Stimulated activated CD8-positive, alpha-beta memory T cell treated with anti-CD3 and anti-CD28 coated beads, Interleukin-2, amount 100 ng/mL, for 1 hour (primary cell): ENCODE measurements at places on chromosomes 6 and 20.

GRCh38 chr6:54112151-54112650, 958 bp downstream of the MLIP start:
- no peak for DNase-seq

DNA sequence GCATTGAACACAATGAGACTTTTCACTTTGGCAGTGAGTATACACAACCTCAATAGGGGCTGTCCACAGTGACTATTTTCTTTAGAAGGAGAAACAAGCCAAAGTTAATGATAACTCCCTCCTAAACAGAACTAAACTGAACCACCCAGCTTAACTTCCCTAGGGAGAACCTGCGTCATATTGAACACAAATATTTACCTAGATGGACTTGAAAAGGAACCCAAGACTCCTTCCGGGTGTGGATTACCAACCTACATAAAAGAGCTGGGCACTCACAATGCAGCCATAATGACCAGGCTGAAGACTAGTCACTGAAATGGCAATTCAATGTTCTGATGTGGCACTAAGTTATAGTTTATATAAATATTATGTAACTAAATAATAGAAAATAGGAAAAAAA, 160.6 kb downstream of the IBTK start:
- no peak for DNase-seq

DNA sequence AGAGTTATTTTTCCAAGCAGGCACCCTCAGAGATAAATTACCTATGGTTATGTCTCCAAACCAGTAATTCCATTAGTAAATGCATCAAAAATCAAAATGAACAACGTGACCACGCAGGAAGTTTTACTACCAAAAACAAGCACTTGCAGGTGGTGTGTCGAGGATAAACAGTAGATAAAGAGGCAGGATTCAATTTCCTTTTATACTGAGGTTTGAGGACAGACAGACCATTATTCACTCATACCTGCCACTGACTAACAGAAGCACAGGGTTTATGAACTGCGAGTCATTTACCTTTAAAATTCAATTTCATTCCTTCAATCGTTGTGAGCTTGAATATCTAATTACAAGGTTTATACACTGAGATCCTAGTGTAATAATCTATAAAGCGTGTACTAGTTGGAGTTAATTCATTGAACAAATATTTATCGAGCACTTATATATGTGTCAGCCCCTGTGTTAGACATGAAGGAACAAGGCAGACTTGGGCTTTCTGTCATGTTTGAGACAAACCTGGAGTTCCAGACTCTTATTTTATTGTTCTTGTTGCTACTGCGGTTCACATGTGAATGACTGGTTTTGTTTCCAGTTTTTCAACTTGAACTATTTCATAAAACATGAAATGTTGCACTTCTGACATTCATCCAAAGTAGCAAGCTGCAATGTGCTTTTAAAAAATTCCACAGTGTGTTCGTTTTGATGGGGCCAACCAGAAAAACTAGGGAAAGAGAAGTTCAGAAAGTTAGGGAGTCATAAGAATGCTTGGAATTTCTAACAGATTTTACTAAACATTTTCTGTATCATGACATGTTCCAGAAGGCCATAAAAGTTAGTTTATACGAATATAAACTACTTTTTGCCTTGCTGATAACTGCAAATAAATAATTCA, 205.6 kb downstream of the UST start:
- DNase-seq = no peak

DNA sequence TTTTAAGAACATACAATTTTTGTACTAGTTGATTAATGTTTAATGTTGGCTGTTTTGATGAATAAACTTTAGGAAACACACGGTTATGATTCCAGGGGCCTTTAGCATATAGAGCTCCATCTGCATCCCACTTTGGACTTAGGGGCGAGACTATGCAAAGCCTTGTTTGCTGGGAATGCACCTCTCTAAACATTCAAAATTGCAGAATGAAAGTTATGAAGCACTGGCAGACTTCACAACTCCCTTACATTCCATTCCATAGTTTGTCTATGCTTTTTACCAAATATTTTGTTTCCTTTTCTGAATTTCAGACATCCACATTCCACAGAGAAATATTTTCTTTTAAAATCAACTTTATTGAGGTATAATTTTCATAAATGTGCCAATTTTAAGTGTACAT, 10.3 kb upstream of the TCP11 start:
- DNase-seq = no peak

GRCh38 chr20:23061734-23062561, 12.5 kb upstream of the THBD start:
- DNase-seq = no peak

DNA sequence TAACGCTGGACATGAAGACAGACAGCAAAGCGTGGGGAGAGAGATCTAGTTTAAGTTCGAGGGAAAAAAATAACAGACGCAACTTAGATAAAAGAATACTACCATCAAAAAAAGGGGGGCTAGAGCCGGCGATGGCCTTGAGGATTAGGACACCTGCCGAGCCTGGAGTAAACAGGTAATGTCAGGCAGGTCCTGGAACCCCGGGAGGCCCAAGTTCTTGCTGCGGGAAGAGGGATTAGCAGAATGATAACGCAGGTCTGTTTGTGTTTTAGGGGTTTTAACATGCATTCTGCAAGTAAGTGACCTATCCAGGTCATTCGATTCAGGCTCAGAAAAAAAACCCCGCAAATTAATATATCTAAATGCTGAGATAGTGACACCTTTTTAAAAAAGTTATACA, 754 bp upstream of the TMEM170B start:
- DNase-seq = no peak

GRCh38 chr6:105274678-105275077, 94.9 kb upstream of the POPDC3 start:
- DNase-seq = no peak

GRCh38 chr6:159720708-159721107, 6.6 kb upstream of the WTAP start:
- no peak for DNase-seq

- no peak for DNase-seq
Measured at GRCh38 chr20:25269833-25270170, 21.9 kb downstream of the PYGB start.

GRCh38 chr6:168165373-168165772, 86.4 kb upstream of the FRMD1 start:
- no peak for DNase-seq

- no peak for DNase-seq
Measured at GRCh38 chr6:43698584-43699349, 11.2 kb upstream of the MRPS18A start.

DNA sequence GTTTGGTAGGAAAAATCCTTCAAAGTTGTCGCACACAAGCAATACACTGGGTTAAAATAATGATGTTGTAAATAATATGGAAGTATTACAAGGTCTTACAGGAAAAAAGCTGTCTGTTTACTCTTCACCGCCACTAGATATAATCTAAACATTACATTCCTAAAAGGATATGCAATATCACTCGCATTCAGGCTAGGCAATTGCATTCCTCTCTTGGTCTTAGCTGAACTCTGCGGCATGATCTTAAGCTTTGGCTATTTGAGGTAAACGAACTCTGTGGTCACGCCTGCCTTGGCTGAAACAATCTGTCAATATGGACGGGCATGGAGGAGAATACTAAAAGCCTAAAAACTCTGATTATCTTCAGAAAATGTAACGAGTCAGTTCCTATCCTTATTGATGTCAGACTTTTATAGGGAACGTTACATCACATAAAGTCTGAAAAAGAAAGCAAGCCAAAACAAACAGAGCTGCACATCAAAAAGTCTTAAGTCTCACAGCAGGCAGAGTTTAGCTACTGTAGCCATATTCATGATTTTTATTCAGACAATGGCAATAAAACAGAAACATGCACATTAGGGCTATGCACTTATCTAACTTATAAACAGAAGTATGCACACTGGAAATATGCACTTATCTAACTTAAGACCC, 30.8 kb upstream of the FILIP1 start:
- no peak for DNase-seq

GRCh38 chr6:7189101-7189758, 81.5 kb downstream of the RREB1 start:
- no peak for DNase-seq

DNA sequence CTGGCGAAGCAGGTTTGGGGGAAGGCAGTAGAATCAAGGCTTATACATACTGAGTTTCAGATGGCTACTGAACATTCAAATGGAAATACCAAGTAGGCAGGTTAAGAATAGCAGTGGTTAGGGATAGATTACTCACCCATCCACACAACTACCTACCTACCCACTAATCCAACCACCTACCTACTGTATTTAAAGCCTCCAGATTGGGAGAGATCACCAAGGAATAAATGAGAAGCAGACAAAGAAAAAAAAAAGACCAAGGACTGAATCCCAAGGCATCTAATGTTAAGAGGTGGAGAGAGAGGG, 68.3 kb upstream of the SMIM29 start:
- no peak for DNase-seq

DNA sequence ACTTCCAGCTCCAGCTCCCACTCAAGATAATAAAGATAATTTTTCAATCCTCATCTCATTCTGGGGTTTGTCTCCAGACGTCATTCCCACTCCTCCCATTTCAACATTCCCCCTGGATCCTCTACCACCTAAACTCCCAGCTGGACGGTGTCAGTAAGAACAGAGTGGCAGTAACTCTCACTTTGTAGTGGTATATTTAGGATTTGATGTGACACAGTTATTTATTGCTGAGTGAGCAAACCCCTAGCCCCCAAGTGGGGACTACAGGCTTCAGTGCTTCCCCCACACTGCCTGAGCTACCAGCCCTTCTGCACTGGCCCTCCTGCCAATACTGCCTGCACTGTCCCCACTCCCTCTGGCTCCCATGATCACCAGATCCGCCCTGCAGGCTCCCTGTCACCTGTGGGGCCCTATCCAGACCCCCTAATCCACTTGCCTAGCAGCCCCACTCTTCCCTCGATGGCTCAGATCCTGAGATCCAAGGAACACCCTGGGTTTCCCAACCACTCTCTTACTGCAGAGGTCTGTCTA, 2.4 kb downstream of the C6orf47 start:
- no peak for DNase-seq

DNA sequence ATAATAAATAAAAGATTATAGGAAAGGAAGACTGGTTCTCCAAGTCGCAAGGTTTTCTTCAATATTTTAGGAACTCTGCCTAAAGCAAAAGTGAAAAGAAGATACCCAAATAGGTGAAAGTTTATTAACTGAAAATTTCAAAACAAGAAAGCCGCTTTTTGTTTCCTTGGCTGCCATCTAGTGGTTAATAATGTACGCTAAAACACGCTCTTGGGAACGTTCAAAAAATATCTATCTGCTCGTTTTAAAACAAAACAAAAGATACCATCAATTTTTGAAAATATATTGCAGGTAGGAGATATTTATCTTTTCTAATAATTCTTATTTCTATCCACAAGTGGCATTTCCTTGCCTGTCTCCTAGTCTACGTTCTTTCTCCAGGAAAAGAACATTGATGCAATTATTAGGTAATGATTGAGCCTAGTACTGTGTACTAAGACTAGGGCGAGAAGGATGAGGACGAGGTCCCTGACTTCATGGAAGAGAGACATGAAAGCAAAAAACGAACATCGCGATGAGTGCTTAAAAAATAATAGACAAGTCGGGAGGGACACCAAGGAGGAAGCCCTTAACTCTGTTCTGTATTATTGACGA, 97.2 kb downstream of the SPTLC3 start:
- no peak for DNase-seq

- no peak for DNase-seq
Measured at GRCh38 chr6:144878577-144878976, 593.4 kb downstream of the UTRN start.

- DNase-seq = no peak
Measured at GRCh38 chr20:22768266-22769178, 184.2 kb upstream of the FOXA2 start.

- DNase-seq = no peak
Measured at GRCh38 chr6:54291738-54292137, 16.5 kb upstream of the TINAG start.

- DNase-seq = no peak
Measured at GRCh38 chr6:54320871-54321270, 12.6 kb downstream of the TINAG start.

GRCh38 chr6:158142789-158143188, 25.3 kb downstream of the SERAC1 start:
- DNase-seq = no peak

GRCh38 chr20:24043294-24043693, 54.7 kb upstream of the GGTLC1 start:
- no peak for DNase-seq

DNA sequence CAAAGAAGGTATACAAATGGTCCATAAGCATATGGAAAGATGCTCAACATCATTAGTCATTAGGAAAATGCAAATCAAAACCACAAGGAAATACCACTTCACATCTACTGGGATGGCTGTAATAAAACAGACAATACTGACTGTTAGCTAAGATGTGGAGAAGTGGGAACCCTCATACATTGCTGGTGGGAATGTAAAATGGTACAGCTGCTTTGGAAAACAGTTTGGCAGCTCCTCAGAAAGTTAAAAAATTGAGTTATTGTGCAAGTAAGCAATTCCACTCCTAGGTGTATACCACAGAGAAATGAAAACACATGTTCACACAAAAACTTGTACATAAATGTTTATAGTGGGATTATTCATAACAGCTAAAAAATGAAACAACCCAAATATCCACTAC, 173.0 kb upstream of the JAG1 start:
- no peak for DNase-seq

DNA sequence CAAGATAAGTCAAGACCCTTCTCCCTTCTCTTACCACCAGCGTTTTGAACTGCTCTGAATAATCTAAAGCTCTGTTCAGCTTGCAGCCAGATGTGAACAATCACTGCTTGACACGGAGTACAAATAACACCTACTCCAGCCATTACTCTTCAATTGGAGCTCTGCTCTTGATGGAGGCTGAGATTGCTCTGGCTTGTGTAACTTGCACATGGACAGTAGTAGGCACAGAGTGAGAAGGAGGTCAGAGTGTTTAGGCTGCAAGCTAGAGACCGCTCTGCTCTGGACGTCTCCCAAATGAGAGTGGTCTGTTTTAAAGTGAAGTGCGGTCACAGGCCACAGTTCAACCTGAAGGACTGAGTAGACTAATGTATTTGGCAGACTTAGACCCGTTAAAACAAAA, 158.3 kb downstream of the HDGFL1 start:
- no peak for DNase-seq

- no peak for DNase-seq
Measured at GRCh38 chr6:54415517-54415916, 107.3 kb downstream of the TINAG start.

DNA sequence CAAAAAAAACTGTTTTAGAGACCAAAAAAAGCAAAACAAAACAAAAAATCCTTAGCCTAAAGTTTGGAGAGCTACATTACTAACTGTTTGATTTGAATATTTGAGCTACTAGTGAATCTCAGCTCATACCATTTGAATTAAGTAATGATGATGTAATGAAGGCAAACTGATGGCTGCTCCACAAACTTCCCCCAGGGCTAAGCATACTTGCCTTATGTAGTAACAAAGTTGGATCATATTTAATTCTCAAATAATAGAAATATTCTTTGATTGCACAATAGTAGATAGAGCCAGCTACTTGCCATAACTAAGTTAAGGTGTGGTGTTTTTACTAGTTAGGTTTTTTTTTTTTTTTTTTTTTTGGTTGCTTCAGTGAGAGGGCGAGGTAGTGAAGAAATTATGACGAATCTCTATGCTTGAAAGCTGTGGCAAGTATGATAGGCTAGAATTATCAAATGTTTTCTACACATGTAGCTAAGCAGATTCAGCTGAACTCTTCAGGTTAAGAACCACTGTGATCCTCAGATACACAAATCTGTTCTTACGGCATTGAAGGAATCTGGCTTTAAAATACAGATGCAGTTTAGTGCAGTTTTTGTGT, 2.9 kb downstream of the RAB32 start:
- no peak for DNase-seq
